ENCODE measurements at places on chromosomes 7 and 10.

GRCh38 chr10:68550747-68551411 is 9.3 kb upstream of the TET1 start:
- no peak for DNase-seq

DNA sequence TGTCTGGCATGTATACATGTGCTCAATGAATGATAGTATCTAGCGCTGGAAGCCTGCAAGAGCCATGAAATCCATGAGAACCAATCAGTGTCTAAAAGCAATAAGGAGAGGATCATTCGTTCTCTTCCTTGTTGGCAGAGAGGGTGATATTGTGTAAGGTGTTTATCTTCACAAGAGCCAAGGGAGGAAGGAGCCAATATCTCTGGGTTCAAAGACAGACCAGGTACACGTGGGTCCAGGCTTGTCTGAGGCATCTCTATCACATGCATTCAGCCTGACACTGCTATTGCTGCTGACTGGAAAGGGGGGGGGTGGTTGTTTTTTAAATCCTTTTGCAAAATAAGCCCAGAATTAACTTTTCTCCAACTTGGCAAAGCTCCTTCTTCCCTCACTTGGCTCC is 4.0 kb downstream of the SEC31B start:
- DNase-seq, result no peak

- no peak for DNase-seq
These were observed 12.6 kb upstream of the GRB10 start for GRCh38 chr7:50795253-50795652.

- DNase-seq, result no peak
These were observed 691.1 kb downstream of the PHTF2 start for GRCh38 chr7:78489476-78490240.

GRCh38 chr7:95601316-95601715 is 5.0 kb upstream of the PDK4 start:
- no peak for DNase-seq

GRCh38 chr10:43151371-43151770 is 13.1 kb downstream of the CSGALNACT2 start:
- no peak for DNase-seq

GRCh38 chr10:107487284-107487683 is 322.8 kb upstream of the SORCS1 start:
- no peak for DNase-seq

DNA sequence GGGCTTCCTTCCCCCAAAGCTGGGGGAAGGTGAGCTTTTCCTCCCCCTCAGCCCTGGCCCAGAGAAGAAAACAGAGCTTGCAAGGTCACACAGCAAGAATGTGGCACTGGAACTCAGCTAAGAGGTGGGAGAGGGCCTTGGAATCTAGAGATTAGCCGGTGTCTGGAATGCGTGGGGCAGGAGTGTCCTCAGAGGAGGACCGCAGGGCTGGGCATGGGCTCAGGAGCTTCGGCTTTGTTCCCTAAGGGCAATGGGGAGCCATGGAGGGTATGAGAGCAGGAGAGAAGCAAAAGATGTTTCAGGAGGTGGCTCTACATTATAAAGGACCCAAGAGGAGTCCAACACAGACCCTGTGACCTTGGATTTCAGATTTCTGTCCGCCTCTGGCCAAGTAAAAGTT is 127.2 kb upstream of the TNRC18 start:
- DNase-seq, result no peak

- DNase-seq, result no peak
These were observed 317.6 kb downstream of the GRID1 start for GRCh38 chr10:86048973-86049372.

DNA sequence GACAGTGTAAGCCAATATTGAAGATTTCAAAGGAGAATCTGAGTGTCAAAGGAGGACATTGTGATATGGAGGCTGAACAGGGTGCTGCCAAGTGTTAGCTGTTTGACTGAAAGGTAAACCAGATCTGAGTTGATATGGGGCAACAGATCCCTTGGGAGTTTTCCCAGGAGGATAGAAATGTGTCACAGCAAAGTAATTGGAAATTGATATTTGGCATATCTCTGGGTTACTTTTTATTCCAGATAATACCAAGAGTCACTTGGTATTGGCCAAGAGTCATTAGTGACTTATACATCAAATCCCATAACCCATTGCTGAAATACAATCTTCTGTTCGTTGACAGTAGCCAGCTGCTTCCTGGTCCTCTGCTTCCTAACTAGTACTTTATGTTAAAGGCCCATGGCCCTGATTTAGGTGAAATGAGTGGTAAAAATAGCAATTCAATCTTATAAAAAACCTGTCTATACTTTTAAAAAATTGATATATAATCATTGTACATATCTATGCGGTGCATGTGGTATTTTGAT is 922.9 kb downstream of the LRMDA start:
- DNase-seq, result no peak

GRCh38 chr7:87347664-87348063 is 2.2 kb downstream of the CROT start:
- DNase-seq, result no peak

- no peak for DNase-seq
These were observed 36.7 kb downstream of the FAM107B start for GRCh38 chr10:14737808-14738545.

DNA sequence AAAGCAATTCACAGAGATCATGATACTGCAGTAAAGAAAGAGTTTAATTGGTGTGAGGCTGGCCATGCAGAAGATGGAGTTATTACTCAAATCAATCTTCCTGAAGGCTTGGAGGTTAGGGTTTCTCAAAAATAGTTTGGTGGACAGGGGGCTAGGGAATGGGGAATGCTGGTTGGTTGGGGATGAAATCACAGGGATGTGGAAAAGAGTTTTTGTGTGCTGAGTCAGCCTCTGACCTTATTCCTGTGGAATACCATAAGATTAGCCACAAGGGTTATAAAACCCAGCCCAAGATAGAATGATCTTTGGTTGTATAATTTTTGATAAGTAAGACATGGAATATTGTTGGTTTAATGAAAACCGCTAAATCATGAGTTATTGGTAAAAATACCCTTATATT is 764.3 kb downstream of the TYW1 start:
- DNase-seq, result no peak

DNA sequence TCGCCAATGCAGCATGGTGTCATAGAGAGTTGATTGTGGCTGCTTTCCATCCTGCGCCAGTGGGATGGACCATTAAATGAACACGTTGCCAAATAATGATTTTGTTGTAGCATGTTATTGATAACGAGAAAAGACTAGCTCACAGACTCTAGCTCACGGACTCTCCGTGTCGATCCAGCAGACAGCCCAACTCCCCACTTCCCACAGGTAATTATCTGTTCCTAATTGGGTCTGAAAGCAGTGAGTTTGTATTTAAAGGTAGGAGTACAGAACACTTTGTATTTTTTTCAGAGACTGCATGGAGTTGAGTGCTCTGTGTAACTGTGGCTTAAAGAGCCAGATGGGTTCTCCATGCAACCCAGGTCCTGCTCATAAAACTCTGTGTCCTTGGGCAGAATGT is 1250.5 kb downstream of the TYW1 start:
- no peak for DNase-seq

- peak; percentile 29 for DNase-seq
These were observed 14.8 kb upstream of the WAPL start for GRCh38 chr10:86536294-86536861.

- DNase-seq, result no peak
These were observed 30.3 kb downstream of the SLC29A3 start for GRCh38 chr10:71349406-71349805.

GRCh38 chr10:59018977-59019376 is 157.5 kb upstream of the PHYHIPL start:
- DNase-seq, result no peak

DNA sequence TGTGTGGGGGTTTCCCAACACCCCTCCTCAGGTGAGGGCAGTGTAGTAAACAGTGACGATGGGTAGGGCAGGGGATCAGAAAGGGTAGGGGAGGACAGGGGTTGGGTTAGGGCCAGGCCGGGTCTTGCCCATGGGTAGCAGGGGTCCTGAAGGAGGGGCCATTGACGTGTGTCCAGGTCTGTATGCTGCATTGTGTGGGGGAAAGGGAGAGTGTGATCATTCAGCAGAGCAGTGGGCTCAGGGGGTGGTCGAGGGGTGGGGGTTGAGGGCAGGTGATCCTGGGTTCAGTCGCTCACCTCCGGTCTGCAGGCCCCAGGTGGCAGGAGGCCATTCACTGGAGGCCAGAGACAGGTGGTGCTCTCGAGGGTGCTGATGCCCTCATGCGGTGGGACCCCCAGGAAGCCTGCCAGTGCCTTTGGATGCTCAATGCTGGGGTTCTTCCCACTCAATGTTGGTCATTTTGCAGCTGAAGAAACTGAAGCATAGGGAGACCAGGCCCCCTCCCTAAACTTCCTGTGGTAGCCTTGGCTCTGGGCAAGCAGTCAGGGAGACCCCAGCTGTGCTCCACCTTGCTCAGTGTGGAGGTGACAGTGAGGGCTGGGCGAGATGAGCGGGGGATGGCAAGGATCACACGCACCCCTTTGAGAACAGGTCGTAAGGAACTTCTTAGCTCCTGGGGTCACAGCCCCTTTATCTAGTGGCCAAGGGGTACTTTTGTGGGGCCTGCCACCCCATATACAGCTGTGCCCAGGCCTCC is 48.8 kb upstream of the CAMK2B start:
- no peak for DNase-seq

- no peak for DNase-seq
These were observed 25.2 kb upstream of the ITGB1 start for GRCh38 chr10:32982911-32983909.

DNA sequence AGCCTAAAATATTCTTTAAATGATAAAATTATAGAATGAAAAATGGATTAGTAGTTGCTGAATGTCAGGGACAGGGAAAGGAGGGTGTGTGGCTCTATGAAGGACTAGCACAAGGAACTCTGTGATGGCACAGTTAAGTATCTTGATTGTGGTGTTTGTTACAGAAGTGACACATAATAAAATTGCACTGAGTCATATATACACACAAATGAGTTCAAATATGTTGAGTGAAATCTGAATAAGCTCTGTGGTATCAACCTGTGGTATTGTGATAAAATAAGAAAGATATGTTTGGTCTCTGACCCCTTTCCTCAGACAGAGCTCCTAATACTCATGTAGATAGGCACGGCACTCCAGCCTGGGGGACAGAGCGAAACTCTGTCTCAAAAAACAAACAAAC is 181.5 kb upstream of the TRIM24 start:
- no peak for DNase-seq

DNA sequence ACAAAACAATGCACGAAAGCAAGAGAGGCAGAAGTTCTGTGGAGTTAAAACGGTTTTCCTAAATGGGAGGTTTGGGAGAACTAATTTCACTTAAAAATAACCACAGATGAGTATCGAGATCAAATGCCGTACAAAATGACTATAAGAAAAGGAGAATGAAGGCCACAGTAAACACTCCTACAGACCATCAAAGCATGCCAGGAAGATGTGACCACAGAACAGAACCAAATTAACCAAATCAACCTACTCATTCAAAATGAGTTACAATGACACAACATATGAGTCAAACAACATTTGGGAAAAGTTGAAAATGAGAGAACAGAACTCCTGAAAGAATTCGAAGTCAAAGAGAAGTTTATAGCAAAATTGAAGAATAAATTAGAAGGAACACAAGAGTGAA is 24.3 kb upstream of the DOCK1 start:
- DNase-seq, result no peak

- no peak for DNase-seq
These were observed 64.0 kb downstream of the INPP5A start for GRCh38 chr10:132601567-132601966.

- DNase-seq, result no peak
These were observed 30.3 kb downstream of the PIK3CG start for GRCh38 chr7:106895246-106895864.

- no peak for DNase-seq
These were observed 127.9 kb downstream of the NRF1 start for GRCh38 chr7:129739427-129739826.

DNA sequence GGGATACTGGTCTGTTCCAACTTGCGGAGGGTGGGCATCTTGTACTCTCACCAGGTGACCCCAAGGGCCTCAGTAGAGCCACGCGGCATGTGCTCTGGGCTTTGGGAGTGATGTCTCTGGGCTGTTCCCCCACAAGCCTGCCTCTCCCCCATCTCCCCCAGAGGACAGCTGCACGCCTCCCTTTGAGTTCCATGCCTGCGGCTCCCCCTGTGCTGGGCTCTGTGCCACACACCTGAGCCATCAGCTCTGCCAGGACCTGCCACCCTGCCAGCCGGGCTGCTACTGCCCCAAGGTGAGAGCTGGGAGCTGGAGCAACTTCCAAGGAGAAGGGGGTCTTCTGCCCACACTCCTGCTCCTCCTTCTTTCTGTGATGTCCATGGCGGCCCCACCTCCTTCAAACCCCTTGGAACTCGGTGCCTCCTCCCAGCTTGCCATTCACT is 15.0 kb upstream of the ZNF862 start:
- no peak for DNase-seq

DNA sequence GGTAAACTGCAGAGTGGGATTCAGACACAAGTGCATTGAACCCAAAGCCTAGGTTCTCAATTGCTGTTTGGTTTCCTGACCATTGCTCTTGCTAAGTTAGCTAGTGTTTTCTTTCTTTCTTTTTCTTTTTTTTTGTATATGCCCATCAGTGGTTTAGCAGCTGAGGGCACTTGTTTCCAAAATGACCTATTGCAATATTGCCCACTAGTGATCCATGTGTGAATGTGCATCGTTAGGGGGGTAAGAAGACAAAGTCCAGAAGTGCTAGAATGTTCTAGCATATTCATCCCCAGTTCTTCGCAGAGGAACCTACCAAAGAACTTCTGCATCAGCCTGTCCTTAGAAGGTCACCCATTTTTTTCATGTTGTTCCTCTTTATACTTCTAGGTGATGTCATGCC is 252.8 kb upstream of the GPR26 start:
- DNase-seq, result no peak

DNA sequence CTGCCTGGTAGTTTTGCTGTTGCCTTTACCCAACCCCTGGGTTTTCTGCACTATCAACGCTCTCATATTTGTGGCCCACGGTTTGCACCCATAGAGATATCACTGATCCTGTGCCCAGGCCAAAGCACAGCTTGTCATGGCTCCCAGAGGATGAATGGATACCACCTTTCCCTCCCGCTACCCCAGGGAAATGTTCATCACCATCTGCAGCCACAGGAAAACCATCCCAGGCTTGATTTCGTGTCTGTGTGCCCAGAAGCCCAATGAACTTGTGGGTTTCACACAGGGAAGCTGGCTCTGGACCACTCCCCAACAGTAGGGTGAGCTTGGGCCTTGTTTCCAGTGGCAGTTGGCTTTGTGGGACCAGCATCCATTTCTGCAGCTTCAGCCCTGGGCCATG is 143.1 kb upstream of the GDF10 start:
- no peak for DNase-seq

- DNase-seq, result no peak
These were observed 350.2 kb upstream of the CELF2 start for GRCh38 chr10:10667466-10667865.

GRCh38 chr7:46625032-46625431 is 704.0 kb upstream of the IGFBP3 start:
- no peak for DNase-seq

DNA sequence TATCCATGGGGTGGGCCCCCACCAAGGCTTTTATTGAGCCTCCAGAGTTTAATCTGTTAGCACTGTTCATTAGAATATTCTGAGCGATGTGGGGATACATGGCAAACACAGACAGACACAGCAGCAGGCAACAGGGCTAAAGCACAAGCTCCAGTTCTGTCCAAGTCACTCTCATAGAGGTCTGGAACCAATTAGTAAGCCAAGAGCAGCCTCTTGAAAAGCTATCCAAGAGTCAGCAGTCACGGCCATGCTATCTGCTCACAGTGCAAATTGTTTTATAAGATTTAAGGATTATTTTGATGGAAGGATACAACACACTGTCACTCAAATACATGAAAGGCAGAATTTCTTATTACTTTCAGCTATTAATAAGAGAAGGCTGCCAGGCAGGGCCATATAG is 86.4 kb upstream of the DGKB start:
- DNase-seq, result no peak

Data from T-helper 22 cell (primary cell).